ENCODE measurements at places on chromosomes 2 and 18.

- DNase-seq, result no peak
Measured at GRCh38 chr2:80351231-80351630, 46.7 kb upstream of the LRRTM1 start.

- no peak for DNase-seq
Measured at GRCh38 chr2:161857920-161858319, 216.1 kb downstream of the DPP4 start.

DNA sequence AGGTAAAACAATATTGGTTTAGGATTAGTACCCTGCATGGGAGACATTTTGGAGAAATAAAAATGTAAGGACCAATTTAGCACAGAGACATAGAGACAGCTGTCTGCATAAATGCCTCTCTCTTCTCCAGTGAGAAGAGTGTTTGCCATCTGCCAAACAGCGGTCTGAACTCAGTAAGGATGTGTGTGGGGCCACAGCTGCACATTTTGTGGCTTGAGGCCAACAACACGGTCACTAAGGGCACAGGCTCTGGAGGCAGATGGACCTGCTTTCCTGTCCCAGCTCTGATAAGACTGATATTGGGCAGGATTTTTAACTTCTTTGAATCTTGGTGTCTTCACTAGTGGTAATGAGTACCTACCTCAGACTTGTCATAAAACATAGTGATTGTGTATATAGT lies 10.2 kb downstream of the ZBTB14 start:
- DNase-seq, result peak; percentile 67

DNA sequence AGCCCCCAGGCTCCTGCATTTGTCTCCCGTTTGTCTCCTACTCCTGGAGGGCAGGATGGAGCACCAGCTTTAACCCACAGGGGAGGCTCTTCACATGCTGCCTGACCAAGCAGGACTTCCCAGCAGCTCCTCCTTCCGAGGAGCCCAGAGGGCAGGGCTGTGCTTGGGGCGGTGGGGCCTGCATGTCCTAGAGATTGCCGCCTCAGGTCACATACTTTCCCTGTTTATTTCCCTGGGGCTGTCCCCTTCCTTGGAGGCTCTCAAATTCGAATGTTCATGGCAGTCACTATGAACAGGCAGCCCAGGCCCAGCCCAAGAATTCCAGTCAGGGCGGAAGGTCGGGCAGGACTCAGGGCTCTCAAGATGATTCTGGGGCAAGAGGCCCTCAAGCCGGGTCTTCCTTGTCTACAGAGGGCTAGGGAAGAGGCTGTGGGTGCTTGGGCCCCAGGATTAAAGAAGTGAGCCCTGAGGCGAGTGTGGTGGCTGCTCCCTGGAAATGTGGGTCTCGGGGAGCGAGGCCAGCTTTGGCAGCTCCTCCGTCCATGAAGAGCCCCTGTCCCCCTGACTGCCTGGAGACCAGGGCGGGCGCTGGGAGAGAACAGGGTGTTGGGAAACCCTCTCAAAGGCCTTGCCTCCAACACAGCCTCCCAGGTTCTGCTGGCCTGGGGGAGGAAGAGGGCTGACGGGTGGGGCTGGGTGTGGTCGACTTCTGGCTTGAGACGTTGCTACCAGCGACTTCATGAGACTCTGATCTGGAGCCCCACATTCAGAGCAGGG lies 48.9 kb upstream of the HPCAL1 start:
- DNase-seq, result peak; percentile 12

- no peak for DNase-seq
Measured at GRCh38 chr2:223469270-223470046, 132.7 kb downstream of the SCG2 start.

- no peak for DNase-seq
Measured at GRCh38 chr2:31334311-31335026, 80.1 kb downstream of the XDH start.

GRCh38 chr2:194205568-194206227 lies 1451.3 kb upstream of the SLC39A10 start:
- no peak for DNase-seq

DNA sequence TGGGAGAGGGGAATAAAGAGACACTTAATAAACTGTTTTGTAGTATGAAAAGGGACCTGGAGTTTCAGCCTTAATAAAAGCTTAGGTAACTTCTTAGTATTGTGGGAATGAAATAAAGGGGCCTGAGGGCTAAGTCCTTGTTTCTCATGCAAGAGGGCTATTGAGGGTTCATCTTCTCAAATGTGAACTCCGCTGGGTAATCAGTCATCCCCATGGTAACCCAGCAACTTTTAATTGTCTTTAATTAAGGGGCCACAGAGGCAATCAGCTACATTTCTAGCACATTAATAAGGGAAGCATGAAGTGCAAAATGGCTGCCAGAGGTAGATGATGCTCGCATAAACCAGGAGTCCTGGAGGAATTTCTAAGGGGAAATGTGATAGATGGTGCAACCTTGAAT lies 1784.2 kb upstream of the CELF4 start:
- DNase-seq, result no peak

- DNase-seq, result no peak
Measured at GRCh38 chr2:128559533-128560515, 241.2 kb upstream of the HS6ST1 start.

- DNase-seq, result no peak
Measured at GRCh38 chr2:31255911-31256571, 22.1 kb downstream of the EHD3 start.

DNA sequence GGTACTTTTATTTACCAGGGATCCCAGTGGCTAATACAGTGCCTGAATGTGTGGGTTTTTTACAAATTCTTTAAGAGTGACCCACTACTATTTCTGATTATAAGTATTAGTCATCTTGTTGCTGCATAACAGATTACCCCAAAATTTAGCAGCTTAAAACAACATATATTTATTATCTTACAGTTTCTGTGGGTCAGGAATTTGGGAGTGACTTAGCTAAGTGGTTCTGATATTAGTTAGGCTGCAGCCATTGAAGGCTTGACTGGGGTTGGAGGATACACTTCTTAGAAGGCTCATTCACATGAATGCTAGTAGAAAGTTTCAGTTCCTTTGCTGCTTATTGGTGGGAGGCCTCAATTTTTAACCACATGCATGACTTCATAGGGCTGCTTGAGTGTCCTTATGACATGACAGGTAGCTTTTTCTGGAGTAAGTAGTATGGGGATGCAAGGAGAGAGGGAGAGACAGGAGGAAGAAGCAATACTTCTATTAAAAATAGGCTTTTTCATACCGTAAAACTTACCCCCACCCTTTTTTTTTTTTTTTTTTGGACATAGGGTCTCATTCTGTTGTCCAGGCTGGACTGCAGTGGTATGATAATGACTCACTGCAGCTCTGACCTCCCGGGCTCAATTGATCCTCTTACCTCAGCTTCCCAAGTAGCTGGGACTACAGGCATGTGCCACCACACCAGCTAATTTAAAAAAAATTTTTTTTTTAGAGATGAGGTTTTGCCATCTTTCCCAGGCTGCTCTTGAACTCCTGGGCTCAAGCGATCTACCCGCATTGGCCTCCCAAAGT lies 13.3 kb upstream of the POLE4 start:
- no peak for DNase-seq

DNA sequence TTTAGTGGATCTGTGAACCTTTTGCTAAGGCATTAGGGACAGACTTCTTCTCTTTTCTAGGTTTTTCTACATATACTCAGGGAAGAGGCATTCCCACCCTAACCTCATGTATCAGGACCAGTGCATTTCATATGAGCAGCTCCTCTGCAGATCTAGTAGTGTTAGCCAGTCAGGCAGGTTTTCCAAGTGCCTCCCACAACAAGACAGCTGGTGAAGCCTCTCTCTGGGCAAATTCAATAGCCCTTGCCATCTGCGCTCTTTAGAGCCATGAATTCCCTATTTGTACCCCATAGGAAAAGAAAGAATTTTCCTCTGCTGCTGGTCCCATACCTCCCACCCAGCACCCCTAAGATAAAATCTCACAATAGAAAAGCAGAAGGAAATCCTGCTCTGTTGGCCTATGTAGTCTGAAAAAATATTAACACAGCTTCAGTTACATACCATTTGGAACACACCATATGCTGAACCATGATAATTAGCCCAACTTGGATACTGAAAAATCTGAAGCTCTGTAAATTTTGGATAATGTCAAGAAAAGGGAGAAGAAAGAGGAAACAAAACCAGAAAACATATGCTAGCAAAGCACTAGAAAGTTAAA lies 1354.6 kb upstream of the NRXN1 start:
- DNase-seq, result no peak

GRCh38 chr2:105610576-105611332 lies 134.0 kb upstream of the NCK2 start:
- peak; percentile 58 for DNase-seq
